ENCODE measurements at places on chromosomes 5 and 9.

DNA sequence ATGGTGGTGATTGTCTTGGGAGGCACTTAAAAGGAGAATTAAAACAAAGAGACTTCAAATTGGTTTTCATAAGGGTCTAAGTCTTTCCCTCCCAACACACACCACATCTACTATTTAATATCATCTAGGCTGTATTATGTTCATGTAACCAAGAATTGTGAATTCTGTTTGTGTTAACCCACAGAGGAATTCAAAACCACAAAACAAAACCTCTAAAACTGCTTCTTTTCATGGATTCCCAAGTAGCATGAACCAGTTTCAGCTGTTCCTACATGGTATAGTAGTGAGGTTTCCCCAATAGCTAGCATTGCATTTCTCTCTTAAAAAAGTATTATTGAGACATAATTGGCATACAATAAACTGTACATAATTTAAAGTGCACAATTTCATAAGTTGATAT lies 283.8 kb downstream of the CD180 start:
- DNase-seq = no peak

DNA sequence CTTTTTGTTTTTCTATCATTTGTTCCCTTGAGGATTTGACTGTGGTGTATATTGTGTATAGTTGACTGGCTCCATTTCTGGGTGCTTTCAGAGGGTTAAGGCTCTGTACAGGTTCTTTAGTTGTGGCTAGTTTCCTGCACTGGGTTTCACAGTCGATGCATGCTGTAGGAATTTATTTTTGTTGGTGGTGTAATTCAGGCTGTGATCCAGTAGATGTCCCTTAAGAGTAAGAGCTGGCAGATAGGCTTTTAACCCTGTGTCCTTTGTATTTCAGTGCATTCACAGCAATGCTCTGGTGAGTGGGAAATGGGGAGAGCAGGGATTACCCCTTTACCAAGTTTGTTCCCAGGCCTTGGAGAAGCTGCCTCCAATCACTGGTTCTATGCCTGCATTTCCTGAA lies 112.9 kb downstream of the SPATA31D1 start:
- DNase-seq = no peak

- DNase-seq = no peak
Observed at GRCh38 chr5:43149231-43149630, 28.5 kb downstream of the ZNF131 start.

- no peak for DNase-seq
Observed at GRCh38 chr5:143190260-143190810, 213.2 kb downstream of the NR3C1 start.

GRCh38 chr9:5951686-5952211 lies 61.1 kb downstream of the MLANA start:
- DNase-seq = no peak

- no peak for DNase-seq
Observed at GRCh38 chr5:96235008-96235910, 197.8 kb downstream of the PCSK1 start.

DNA sequence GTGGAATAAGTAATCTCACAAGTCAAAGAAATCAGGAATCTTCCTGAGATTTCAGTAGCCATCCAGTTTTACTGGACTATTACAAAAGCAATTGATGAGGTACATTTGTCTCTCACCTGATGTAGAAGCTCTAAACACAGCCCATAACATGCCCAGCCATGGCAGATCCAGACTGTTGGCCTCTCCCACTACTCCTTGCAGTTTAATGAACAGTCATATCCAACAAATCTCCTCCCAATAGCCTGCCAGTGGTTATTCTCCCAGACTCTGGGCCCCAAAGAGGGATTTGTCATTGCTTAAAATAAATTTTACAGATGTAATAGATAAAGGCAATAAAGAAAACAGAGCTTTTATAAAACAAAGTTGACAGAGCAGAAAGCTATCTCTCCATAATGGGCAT lies 80.8 kb downstream of the ZNF608 start:
- no peak for DNase-seq

- no peak for DNase-seq
Observed at GRCh38 chr9:6049798-6050197, 34.4 kb upstream of the RANBP6 start.

DNA sequence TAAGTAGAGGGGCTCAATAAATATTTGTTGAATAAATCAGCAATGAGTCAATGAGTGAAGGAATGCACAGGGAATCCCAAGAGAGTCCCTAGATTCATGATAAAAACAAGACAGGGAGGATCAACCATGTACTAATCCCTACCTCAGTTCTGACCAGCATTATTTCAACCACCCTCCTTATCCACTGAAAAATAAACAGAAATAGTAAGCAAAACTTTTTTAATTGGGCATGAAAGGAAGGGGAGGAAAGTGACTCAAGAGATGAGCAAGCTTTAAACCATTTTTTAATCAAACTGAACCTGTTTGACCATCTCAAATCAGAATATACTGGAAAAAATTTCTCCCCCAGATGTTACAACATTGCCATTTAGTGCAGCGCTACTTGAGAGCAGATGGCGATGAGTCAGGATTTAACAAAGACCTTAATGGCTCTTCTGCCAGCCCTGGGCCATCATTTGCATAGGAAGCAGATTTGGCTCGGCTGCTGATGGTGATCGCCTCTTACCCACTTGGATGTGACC lies 194.8 kb upstream of the SLC30A5 start:
- no peak for DNase-seq

DNA sequence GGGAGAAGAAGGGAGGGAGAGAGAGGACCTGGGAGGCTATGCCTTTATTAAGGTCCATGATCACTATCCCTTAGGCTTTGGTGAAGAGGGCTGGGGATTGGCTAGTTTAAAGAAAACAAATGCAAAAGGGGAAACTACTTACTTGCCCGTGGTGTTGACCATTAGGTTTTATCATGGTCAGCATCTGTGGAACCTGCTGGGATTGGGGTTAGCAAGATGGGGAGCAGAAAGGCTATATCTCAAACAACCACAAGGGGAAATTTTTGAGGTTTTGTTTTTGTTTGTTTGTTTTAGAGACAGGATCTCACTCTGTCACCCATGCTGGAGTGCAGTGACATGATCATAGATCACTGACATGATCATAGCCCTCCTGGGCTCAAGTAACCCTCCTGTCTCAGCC lies 9.0 kb upstream of the RAD23B start:
- no peak for DNase-seq

GRCh38 chr5:32329395-32329834 lies 16.7 kb upstream of the MTMR12 start:
- DNase-seq = peak; percentile 28

DNA sequence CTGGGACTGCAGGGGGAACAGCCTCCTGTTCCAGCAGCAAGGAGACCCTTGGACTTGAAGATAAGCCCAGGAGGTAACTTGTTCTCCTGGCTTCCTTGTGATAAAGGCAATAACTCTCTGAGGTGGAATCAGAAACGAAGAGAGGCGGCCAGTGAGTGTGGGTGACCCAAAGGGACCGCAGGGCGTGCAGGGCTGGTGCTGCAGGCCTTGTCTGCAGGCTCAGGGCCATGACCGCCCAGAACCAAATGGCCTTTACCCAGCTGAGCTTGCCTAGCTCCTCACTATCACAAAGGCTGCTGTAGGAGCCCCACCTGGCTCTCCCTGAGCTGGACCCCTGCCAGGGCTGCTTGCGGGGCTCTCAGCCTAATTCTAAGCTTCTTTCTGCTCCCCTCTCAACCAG lies 72.5 kb downstream of the NDFIP1 start:
- no peak for DNase-seq

- DNase-seq = peak; percentile 41
Observed at GRCh38 chr9:105881654-105882349, 187.5 kb downstream of the TMEM38B start.
